ENCODE measurements at places on chromosomes 7 and 10.
A peak's percentile ranks its signal among the peaks of the same experiment; 100 is the strongest.

DNA sequence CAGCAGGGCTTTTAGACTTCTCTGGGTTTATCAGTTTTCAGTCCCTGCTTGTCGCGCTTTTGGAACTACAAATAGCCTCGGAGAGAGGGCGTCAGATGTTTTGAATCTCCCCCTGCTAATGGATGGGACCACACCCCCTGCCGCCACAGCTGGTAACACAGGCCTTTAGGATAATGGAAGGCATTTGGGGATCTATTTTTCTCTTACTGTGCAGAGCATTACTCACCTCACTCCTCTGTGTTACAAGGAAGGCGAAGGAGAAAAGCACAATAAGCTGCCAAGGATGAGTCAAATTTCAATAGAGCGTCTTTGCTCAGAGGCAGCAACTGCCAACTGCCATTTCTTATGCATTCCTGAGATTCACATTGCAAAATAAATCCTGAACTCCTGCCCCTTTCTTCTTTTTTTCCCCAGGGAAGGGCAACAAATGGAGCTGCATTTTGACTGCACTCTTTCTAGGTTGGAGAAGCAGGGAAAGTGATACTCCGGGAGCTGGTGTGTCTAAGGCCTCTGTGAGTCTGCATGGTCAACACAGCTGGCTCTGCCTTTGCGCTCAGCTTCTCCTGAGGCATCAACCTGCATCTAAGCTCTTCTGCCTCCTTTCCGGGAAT lies 31.5 kb upstream of the SMNDC1 start:
- peak; percentile 99 for DNase-seq

DNA sequence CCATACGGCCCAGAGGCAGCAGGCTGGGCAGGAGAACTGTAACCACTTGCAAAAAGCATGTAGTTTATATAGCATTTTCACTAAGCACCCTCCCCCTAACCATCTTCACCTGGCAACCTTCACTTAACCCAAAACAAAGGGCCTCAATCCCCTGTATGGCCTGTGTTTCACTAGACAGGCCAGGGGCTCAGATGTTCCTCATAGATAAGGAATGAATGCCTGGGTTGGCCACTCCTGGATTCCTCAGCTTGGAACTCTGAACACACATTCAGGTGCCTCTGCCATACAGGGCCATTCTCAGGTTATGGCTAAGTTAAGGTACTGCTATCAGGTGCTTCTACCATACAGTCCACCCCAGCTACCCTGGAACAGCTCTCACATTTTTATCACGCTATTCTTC lies 10.3 kb upstream of the TMEM168 start:
- no peak for DNase-seq

GRCh38 chr7:139560678-139561077 lies 37.2 kb downstream of the CLEC2L start:
- no peak for DNase-seq

DNA sequence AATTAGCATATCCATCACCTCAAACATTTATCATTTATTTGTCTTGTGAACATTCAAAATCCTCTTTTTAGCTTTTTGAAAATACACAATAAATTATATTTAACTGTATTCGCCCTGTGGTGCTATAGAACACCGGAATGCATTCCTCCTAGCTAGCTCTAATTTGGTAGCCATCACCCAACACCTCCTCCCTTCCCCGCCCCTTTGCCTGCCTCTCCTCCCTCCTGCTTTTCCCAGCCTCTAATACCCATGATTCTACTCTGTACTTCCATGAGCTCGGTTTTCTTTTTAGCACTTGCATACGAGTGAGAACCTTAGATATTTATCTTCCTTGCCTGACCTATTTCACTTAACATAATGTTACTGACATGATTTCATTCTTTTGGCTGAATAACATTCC lies 80.1 kb downstream of the ANKRD26 start:
- DNase-seq = no peak

GRCh38 chr10:122052701-122053100 lies 63.7 kb downstream of the TACC2 start:
- DNase-seq = no peak

- no peak for DNase-seq
Observed at GRCh38 chr7:2990949-2991470, 52.7 kb downstream of the CARD11 start.

- no peak for DNase-seq
Observed at GRCh38 chr7:44380189-44380830, 54.9 kb upstream of the CAMK2B start.

- DNase-seq = no peak
Observed at GRCh38 chr10:32048282-32048681, 7.9 kb downstream of the KIF5B start.

GRCh38 chr10:1632141-1632540 lies 105.2 kb downstream of the ADARB2 start:
- no peak for DNase-seq

DNA sequence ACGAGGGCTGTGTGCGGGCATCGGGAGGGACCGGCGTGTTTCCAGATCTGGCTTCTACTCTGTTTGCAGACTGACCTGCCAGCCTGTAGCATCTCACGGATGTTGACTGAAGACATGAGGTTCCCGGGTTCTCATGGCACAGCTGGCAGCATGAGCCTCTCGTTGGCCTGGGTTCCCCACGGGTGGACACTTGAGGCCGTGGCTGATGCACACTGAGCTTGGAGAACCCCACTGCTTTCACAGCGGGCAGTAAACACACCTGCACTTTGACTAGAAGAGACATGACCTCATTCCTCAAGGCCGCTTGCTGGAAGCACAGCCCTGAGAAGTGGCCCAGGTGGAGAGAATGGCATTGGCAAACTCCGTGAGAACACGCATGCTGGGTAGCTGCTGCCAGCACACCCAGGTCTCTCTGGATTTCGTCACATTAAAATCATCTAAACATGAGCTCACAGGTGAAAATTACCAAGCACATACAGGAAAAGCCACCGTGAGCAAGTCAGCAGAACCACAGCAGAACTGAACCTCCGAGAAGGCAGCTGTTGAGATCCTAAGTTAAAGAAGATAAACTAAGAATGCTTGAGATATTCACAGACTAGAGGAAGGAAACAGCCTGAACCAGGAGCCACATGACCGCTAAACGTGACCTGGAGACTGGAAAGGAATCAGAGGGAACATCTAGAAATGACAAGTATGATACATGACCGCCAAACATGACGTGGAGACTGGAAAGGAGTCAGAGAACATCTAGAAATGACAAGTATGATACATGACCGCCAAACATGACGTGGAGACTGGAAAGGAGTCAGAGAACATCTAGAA lies 32.5 kb downstream of the BNIP3 start:
- peak; percentile 57 for DNase-seq

DNA sequence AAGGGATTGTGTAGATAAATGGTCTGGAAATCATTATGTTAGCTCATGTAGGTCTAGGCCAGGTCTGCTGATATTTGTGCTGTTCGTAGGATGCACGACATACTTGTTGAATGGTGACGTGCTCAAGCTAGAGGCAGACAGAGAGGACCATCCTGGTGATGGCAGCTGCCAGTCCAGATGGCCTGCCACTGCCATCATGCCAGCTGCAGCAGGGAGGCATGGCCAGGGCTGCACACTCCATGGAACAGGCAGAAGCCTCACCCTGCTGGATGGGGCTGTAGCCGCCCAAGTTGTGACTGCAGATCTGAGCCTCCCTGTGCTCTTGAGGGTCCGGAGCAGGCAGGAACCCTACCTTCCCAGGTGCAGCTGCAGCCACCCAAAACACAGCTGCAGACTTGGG lies 80.3 kb downstream of the SPDYE5 start:
- no peak for DNase-seq

- DNase-seq = peak; percentile 40
Observed at GRCh38 chr10:59709395-59710125, at the start of gene SLC16A9. TSS of gene SLC16A9 (minus strand) at chr10:59709850. CDS start at chr10:59684291, 25,559 bp downstream.

- DNase-seq = no peak
Observed at GRCh38 chr7:405489-406211, 114.0 kb downstream of the PDGFA start.

DNA sequence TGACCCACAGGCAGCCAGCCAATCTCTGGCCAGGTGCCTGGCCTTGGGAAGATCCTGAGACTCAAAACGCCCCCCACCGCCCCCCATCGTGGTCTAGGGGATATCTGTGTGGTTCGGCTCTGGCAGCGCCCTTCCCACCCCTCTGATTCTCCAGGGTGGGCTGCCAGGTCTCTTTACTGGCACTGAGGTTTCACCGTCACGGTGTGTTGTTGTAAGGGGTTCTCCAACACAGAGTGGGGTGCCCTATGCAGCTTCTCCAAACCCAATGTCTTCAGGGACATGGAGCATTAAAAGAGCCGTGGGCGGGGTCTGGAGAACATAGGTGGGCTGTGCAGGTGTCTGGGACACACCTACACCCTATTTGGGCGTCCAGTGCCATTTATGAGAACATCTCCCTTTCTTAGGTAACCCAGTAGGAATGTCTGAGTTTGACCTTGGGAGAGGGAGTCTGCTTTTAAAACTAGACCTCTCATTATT lies 1.5 kb downstream of the MAFK start:
- no peak for DNase-seq

DNA sequence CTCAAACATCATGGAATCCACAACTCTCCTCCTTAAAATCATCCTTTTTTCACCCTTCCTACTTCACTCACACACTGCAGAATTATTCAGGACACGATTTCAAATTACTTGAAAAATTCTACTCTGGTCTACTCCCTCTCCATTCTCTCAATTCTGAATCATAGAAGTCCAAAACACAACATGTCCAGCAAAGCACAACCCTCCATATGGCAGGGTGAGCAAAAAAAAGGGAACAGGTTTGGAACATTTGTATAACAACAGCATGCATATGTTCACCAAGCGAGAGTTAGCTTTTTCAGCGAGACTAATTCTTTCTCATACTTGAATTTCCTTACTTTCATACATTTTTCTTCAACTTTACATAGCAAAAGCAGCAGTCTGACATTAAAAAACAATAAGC lies 73.4 kb downstream of the ABI1 start:
- no peak for DNase-seq

DNA sequence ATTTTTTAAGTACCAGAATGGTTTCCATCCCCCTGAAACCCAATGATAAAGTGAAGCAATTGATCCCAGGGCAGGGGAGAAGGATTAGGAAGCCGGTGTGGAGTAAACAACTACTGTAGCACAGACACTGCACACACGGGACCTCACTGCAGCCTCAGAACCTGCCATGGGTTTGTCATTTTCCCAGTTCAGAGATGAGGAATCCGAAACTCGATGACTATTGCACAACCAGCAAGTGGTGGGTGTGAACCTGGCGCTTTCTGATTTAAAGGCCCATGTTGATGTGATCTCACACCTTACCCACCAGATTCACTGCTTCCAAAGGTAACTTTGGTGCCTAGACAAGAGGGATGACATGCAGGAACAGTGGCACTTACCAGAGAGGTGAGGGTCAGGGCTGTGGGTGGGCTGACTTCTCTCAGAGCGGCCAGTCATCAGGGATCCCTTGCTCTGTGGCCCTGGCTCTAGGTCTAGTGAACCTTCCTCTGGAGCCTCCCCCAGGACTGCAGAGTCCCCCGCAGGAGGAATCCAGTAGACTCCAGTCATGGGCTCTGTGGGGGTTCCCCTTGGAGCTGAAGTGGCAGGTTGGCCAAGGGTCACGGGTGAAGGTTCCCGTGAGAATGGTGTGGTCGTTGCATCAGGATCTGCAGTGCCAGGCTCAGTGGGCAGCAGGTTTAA lies 62.8 kb downstream of the PKD1L1 start:
- DNase-seq = no peak

- DNase-seq = peak; percentile 46
Observed at GRCh38 chr7:84746353-84746752, 440.5 kb downstream of the SEMA3D start.

- no peak for DNase-seq
Observed at GRCh38 chr7:158929306-158929705, 72.9 kb downstream of the DYNC2I1 start.

DNA sequence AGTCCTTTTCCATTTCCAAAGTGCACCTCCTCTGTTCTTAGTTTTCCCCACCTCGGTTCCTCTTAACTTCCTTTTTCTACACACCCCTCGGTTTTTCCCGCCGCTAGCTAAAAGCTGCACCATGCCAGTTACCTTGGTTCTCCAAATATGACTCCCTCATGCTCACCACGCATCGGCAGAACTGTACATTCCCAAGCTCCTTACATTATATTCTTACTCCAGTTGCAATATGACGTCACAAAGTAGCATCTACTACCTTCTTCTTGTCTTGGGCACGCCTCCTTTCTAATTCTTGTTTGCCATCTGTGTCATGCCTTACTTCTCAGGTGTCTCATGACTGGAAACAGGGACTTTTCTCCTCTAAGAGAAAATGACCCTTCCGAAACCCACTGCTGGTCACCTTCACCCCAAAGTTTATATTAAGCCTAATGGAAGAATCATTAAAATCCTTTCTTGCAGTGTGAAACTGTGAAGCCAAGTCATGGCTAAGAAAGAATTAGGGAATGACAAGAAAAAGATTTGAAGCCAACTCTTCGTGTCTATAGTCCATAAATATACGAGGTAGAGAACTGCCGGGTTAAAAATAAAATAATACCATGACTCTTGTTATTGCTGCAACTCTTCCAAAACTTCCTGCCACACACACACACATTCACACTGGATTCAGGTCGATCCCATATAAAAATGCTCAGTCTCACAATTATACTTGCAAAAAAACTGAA lies 1.7 kb downstream of the ESYT2 start:
- peak; percentile 36 for DNase-seq

GRCh38 chr10:100738055-100738827 lies 7.1 kb upstream of the PAX2 start:
- no peak for DNase-seq

- DNase-seq = no peak
Observed at GRCh38 chr7:18976715-18977471, 140.5 kb downstream of the TWIST1 start.

DNA sequence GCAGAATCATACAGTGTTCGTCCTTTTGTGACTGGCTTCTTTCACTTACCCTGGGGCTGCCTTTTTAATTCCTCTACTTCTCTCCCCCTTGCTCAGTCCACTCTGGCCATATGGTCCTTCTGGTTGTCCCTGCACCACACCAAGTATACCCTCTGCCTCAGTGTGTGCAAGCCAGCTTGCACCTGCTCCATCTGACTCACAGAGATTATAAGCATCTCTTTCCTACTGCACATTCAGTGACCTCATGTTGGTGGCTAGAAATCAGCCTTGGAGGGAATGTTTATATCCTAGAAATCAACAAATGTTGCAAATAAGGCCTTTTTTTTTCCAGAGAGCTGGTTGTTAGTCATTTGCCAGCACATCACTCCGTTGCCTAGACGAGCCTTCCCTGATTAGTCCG lies 67.5 kb upstream of the C10orf90 start:
- no peak for DNase-seq

DNA sequence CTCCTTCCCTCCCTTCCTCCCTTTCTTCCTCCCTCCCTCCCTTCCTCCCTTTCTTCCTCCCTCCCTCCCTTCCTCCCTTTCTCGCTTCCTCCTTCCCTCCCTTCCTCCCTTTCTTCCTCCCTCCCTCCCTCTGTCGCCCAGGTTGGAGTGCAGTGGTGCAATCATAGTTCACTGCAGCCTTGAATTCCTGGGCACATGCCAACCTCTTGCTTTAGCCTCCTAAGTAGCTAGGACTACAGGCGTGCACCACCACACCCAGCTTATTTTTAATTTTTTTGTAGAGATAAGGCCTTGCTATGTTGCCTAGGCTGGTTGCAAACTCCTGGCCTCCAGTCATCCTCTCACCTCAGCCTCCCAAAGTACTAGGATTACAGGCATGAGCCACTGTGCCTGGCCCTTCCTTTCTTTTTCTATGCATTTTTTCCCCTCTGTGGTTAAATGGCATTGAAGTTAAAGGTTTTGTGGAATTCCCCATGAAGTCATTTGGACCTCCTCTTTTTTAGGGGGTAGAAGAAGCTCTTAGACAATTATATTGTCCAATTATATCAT lies 9.6 kb downstream of the KLHDC10 start:
- no peak for DNase-seq

GRCh38 chr10:103278862-103279298 lies 1.9 kb downstream of the INA start:
- peak; percentile 59 for DNase-seq

GRCh38 chr10:85888004-85888403 lies 478.6 kb downstream of the GRID1 start:
- DNase-seq = no peak

All from fibroblast of the aortic adventitia (primary cell).